ENCODE measurements at places on chromosomes 1 and 21.

DNA sequence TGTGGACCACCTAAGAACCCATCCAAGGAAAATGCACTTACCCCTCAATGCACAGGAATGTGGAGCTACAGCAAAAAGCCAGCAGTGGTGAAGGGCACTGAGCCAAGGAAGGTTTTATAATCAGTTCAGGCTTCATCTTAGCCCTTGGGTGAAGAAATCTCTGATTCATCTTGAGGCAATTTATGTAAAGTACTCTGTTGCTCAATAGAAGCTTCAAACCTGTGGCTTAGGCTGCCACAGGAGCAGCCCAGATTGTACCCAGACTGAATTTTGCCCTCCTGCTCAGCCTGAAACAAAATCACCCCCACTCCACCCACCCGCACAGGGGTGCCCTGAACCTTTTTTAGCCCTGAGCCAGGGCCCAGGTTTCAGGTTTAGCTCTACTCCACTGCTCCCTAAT lies at the start of gene S100A12:
S100A12 (minus strand) TSS at position 111 of the 400 bp plus-strand sequence. CDS start 1,029 bp downstream, outside the sequence.
- no peak for DNase-seq

DNA sequence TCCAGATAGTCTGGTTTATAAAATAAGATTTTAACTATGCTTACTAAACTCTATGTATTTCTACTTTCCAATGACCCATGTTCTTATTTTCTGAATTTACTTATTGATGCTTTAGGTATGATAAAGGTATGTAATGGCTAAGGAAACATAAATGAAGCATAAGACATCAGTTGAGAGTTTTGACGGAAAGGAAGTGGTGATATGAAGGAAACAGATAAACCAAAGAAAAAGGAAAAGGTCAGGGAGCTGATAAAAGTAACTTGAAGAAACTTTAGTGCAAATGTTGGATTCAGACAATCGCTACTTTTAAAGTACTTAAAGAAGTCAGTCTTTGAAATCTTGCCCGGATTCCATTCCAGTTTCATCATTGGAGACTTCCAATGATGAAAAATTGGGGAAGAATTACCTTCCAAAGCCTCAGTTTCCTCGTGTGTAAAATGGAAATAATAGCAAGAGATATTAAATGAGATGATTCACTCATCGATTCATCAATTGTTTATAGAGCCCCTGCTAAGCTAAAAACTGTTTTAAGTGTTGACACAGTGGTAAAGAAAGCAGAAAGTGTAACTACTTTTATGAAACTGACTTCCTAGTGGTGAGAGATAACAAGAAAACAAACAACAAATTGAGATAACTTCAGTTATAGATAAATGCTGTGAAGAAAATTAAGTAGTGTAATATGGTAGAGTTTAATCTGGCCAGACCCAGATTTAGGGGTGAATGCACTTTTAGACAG lies 10.6 kb downstream of the PTPRC start:
- no peak for DNase-seq

DNA sequence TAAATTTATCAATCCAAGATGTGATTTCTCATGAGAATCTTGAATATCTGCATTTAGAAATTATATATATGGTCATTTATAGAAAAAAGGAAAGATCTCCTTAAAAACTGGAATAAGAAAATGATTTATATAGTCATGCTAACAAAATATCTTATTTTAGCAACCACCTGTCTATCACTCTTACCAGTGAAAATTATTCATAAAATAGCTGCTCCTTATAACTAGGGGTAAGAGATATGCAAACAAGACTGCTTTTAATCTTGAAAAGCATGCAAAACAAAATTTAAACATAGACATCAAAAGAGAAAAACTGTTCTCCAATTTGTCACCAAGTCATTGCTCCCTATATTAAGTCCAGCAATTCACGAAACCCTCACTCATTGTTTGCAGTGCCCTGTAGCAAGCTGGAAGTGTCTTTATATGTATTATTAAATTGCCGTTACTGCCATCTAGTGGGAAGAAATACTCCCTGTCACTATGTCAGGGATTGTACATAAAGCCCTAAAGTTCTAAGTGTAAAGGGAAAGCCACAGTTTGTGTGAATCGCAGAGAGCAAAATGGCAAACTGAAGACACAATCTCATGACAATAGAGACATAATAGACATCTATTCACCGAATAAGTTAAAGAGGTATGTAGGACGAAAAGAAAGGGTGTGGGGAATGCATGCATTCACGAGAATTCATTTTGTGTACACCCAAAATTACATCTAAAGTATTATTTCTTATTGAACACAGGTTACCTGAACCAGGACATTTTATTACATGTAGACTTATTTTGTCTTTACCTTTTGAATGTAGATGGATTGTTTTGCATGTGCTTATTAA lies 600.5 kb downstream of the USP25 start:
- no peak for DNase-seq

- no peak for DNase-seq
Measured at GRCh38 chr1:56526571-56527174, 52.7 kb downstream of the PLPP3 start.

DNA sequence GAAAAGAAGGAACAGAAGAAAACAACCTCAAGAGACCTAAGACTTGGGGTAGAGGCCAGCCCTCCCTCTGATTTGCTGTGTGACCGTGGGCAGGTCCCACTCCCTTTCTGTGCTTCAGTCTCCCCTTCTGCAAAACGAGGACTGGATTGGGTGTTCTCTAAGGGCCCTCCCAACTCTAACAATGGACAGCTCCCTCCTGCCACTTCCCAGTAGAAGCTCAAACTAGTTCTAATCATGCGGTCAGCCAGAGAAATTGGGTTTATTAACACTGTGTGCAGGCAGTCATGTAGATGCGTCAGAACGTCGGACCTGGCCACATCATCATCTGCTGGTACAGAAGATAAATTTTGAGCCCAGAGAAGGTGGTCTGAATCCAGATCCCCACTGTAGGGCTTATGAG lies 1.6 kb upstream of the PADI4 start:
- DNase-seq: no peak

DNA sequence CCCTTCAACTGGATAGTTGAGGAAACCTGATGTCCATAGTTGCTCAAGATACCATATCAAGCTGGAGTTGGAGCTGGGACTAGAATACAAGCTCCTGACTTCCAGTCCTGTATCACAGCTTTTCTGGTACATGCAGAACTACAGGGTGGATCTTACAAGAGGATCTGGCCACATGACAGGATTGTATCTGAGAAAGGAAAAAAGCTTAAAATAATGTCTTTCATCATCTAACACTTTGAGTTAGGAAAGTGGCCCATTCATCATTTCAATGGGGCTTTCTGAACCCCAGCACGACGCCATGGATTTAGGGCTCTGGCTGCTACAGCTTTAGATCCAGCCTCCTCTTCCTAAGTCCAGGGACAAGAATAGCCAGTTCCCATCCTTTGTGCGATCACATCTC lies 46.9 kb downstream of the RASSF5 start:
- no peak for DNase-seq

DNA sequence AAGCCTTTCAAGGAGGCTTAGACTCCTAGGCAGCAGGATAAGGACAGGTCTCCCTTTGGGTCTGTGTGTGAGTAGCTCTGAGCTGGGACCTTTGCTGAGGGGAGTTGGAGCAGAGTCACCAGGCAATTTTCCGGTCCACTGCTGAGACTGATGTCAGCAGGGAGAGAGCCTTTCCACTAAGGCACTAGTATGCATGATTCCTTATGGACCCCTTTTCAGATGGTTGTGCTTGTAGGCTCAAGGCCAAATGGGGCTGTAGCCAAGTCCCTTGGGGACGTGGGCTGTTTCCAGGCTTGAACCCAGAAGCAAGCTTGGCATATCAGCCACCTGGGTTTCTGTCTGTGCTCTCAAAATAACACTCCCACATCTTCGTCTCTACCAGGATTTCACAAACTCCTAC lies 73.0 kb downstream of the CCDC18 start:
- DNase-seq: no peak

DNA sequence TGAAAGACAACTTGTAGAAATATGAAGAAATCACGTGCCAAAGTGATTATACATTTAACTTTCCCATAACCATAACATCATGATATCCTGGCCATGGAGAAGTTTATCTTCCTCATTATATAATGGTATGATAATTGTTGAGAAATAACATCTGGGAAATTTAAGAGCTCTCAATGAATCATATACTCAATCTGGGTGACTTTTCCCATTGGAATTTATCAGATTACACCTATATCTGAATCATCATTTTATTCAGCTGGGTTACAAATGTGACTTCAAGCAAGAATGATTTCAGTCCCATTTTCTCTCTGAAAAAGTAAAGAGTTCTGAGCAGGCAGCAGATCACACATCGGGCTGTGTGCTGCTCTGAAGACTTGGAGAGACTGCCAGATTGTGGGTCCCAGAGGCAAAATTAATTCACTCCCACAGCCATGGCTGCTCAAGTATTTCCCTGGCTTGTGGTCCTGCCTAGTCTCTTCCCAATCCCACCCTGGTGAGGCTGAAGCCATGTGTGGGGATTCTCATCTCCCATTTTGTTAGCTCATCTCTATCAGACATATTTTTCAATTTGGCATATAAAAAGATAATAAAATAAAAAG lies 278.0 kb downstream of the MRPL39 start:
- no peak for DNase-seq

DNA sequence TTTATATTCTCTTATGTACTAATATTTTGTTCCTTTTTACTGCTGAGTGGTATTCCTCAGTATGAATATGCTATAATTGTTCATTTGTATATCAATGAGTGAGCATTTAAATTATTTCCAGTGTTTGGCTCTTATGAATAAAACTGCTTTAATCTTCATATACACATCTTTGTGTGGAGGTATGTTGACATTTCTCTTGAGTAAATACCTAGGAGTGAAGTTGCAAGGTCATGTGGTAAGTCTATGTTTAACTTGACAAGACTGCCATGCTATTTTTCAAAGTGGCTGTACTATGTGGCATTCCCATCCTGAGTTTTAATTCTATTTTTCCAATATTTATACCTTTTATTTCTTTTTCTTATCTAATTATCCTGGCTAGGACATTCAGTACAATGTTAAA lies 124.2 kb downstream of the ADSS2 start:
- DNase-seq: no peak

GRCh38 chr1:161085165-161085564 lies 4.2 kb downstream of the NECTIN4 start:
- no peak for DNase-seq

DNA sequence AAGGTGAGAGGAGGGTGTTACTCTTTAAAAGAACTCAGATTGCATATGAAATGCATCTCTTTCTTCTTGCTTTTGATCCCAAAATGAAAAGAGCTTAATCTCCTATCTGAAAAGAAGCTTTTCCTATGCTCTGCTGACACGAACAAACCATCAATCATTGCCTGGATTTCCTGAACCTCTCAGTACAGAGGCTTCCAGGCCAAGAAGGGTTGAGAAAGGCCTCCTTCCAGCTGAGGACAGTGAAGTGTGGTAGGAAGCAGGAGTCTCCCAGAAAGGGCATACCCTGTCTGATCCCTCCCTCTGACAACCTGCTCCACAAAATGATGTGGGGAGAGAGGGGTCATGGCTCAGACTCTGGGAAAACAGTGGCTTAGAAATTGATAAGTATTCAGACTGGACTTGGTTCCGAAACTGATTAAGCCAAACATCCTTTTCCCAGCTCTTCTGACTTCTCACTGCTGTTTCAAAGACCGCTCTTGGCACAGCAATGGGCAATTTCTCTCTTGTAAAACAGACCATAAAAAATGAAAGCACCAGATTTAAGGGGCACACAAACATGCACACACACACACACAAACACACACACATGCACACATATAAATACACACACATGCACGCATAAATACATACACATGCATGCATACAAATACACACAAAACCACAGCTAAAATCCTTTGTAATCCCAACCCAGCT lies 310.3 kb downstream of the SIPA1L2 start:
- DNase-seq: no peak

DNA sequence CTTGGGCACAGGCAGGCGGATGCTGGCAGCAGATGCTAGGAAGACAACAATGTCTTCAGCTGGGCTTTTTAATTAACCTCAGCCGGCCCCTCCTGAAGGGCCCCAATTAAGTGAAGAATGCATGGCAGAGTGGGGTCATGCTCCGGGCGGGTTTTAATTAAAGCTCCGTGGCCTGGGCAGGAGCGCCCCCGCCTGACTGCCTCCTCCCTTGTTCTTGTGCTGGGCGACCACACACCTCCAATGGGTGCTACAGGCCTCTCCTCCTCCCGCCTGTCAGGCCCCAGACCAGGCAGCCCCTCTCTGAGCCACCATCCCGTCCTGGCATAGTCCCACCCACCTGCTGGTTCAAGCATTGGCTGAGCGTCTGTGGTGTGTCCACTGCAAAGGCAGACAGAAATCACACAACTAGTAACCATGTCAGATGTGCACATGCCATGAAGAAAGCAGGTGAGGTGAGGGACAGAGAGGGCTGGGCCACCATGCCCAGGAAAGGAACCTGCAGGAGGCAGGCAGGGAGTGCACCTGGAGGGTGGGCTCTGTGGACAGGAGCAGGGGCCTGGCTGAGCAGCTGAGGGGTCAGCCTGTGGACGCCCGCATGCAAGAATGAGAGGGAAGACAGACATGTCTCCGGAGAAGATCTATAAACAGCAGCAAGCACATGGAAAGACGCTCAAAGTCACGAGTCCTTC lies 8.5 kb upstream of the ARF1 start:
- no peak for DNase-seq

DNA sequence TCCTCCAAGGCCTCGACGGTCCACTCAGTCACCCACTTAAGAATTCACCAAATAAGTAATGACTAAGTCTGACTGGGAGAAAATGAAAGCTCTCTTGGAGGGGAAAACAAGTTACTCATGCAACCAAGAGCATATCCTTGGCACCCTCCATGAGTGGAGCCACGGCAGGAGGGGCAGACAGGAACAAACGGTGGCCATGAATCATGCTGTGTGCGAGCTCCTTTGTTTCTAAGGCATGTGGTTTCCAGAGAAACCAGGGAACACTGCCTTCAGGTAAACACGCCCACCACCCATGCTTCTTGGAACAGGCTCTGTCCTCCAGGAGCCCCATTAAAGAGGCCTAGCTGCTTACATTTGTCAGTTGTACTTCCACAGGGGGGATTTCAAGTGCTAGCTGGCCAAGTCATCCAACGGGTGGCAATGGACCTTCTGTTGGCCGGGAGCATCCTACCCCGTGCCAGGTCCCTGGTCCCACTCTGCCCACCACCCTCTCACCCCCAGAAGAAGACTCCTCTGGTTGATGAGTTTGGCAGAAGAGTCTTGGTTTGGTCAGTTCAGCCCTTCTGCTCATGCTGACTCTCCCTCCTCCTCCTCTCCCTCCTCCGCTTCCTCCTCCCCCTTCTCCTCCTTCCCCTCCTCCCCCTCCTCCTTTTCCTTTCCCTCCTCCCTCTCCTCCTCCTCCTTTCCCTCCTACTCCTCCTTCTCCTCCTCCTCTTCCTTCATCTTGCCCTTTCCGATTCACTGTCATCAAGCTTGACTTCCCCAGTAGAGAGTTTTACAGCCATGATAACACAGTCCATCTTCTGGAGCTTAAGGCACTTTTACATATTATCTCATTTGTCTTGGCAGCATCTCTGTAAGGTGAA lies 107.6 kb downstream of the CCDC185 start:
- DNase-seq: no peak

GRCh38 chr21:30487336-30487735 lies at the start of gene KRTAP19-2:
KRTAP19-2 (minus strand) TSS chr21:30487436; CDS start chr21:30487348, 88 bp downstream.
- no peak for DNase-seq

- DNase-seq: peak; percentile 63
Measured at GRCh38 chr1:166858726-166859419, 17.2 kb downstream of the TADA1 start.

Data from anterior cingulate cortex (tissue), 58 donors.